ENCODE measurements at places on chromosomes 12 and 14.

DNA sequence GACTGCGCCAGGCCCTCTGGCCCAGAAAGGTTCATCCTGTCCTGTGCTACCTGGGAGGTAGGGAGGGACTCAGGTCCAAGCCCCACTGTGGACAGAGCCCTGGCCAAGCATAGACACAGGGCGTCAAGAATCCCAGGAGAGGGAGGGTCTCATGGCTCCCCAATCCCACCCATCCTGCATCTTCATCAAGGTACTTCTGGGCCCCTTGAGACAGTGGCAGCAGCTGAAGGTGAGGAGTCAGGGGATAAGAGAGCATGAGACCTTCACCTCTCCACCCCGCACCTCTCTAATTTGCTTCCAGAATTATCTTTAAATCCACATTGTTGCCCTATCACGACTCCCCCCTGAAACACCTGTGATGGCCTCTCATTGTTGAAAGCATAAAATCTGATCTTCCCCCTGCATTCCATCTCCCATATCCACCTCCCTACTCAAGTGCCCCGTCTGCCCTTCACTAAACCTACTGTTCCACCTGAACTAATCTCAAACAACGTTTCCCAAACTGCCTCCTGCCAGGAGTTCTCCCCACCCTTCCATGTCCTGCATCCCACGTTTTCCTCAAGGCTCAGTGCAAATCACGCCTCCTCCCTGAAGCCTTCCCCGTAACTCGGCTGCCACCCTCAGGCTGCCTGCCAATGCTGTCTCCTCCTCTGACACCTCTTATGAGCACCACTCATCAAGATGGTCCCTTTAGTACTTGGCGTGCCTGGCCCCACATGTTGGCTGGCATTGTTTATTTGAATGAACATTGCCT lies 27.1 kb downstream of the KRT18 start:
- peak; percentile 72 for DNase-seq

- DNase-seq = peak; percentile 21
Observed at GRCh38 chr12:64733857-64734256, 25.3 kb downstream of the GNS start.

DNA sequence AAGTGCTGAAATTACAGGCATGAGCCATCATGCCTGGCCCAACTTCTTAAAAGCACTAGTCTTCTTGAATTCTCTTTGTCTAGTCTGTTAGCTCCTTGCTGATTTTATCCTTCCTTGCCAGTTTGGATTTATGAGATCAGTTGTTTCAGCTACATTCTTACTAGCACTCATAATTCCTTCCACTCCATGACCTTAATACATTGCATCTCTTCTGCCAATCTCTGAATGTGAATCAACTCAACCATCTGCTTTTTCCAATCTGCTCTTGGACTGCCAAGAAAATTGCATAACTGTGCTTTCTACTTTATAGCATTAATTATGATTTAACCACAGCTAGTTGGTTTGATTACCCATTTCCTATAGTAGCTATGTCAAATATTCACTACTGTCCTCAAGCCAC lies 14.9 kb upstream of the HEATR5A start:
- no peak for DNase-seq

GRCh38 chr12:64256166-64256800 lies 34.2 kb upstream of the KICS2 start:
- DNase-seq = peak; percentile 92

GRCh38 chr12:127149226-127149964 lies 1117.6 kb upstream of the TMEM132C start:
- no peak for DNase-seq

DNA sequence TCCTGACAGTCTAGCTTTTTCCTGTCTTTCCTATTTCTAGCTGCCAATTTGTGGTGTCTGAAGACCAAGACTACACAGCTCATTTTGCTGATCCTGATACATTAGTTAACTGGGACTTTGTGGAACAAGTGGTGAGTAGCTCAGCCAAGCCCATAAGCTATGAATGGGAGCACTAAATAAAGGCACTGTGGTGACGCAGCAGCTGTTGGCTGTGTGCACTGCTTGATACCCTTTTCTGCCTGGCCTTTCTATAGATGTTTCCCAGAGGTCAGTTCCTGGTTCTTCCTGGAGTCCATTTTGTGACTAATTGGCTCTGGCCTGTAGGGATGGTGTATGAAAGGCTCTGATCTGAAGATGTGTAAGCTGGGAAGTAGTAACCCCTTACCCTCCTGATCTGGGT lies 20.5 kb downstream of the RNF10 start:
- no peak for DNase-seq

DNA sequence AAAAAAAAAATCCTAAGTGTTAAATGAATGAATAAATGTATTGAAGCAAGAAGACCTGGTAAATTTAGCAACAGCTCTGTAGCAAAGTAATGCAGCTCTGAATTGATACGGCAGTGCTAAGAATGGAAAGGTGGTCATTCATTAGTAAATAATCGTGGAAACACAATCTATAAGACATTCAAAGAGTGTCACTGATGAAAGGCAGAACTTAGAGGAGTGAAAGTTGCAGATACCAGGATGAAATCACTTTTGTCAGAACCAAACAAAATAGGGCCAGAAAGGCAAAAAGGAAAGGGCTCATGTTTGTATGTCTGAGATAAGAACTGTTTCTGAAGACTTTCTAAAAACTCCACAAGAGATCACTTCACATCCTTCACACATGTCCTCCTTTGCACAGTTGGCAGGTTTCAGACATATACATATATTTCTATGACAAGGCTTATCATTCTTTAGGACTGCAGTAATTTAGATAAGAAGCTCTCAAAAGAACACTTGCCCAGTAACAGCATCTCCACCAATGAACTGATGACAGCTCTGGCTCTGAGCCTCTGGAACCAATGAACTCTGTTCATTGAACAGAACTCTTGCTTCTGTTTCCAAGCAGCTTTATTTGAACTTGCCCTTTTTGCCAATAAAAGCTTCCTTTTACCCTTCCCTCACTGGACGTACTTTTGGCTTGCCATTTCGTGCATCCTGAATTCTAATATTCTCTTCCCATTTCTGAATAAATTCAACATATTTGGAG lies 4.2 kb upstream of the LRR1 start:
- no peak for DNase-seq

- DNase-seq = no peak
Observed at GRCh38 chr14:21703357-21704326, 30.0 kb upstream of the OR4E1 start.

DNA sequence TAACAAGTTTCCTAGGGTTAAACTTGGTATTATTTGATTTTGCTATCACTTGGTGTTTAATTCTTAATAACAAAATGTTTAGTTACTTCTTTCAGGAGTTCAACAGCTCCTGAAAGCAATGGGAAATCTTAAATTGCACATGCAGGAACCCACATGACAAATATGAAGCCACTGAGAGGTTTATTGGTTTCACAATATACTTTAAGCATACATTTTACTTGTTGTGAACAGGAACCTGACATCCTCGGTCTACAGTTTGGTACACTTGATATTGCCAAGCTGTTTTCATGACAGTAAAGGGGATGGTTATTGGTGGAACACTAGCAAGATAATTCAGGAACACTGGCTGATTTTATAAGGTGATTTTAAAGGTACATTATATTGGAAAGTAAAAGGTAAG lies 46.2 kb downstream of the SLC38A1 start:
- DNase-seq = no peak

DNA sequence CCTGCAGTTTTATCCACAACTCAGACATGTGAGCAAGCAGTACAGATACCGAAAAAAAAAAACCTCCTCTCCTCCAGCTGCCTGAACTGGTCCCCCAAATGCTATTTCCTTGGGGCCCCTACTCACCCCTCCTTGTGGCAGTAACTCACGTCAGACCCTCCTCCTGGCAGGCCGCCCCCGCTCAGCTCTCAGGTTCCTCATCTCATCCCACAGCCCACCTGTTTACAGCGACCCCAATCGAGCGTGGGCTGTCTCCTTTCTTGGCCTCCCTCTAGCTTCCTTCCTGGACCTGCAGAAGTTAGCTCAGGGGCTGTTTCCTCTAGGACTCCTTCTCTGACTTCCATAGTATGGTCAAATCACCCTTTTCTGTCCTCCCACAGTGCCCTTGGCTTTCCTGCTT lies 455.3 kb downstream of the BCL11B start:
- DNase-seq = no peak

- no peak for DNase-seq
Observed at GRCh38 chr12:100717733-100718067, 76.9 kb upstream of the ANO4 start.

DNA sequence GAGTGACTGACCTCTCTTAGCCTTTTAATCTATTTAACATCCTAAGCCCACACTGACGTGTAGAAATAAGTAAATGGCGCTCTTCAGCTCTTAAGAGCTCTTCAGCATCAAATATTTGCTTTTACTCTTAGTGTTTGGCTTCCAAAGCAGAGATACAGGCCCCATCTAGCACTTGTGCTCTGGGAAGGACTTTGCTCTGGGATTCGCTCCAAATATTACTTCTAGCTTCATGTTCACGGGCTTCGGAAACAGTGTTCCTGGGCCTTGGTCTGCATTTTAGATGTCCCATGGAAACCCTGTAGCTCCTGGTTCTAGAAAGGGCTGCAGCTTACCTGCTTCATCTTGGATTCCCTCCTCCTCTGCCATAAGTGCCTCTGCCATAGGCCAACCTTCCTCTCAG lies 2.7 kb upstream of the NKX2-8 start:
- peak; percentile 97 for DNase-seq

DNA sequence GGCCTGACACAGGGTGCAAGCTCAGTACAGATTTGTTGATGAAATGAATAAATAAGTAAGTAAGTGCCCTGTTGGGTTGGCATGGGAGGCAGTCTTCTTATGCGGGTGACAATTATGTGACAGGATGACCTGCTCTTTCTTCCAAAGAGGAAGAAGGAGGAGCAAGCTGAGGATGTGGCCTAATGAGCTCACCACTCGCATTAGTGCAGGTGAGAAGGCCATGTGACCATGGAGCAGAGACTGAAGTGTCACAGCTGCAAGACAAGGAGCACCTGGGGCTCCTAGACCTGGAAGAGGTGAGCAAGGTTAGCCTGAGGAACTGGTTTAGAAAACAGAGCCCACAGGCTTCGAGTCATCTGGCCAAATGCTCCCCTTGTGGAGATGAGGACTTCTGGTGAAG lies 34.9 kb downstream of the LRTM2 start:
- DNase-seq = no peak

- DNase-seq = no peak
Observed at GRCh38 chr14:50333014-50333509, 20.9 kb downstream of the DMAC2L start.

- no peak for DNase-seq
Observed at GRCh38 chr14:54743382-54743781, 159.2 kb downstream of the GCH1 start.

DNA sequence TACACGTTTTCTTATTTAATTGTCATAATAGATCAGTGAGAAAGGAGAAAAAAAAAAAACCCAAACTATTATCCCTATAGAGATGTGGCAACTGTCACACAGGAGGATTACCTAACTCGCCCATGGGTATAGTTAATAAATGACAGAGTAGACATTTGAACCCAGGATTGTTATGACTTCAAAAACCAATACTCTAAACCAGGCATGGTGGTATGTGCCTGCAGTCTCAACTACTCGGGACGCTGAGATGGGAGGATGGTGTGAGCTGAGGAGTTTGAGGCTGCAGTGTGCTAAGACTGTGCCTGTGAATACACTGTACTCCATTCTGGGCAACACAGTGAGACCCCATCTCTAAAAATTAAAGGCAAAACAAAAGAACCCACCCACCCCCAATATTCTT lies 114.5 kb downstream of the DENND5B start:
- no peak for DNase-seq

DNA sequence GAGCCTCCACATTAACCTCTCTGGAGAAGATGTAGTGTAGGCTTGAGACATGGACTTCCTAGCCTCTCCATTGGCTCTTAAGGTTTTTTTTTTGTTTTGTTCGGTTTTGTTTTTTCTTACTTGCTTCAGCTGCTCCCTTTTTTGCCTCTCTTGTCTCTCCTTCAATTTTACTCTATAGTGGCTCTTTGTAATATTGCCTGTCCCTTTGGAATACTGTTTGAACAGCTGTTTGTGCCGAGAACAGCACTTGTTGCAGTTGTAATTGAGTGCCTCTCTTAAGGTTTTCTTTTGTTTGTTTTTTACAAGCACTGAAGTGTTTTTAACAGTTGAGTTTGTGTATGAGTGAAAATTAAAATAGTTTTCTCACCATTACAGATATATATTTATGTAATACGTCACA lies 567.7 kb downstream of the LRFN5 start:
- peak; percentile 94 for DNase-seq

- DNase-seq = no peak
Observed at GRCh38 chr14:102085488-102085887, 1.4 kb downstream of the HSP90AA1 start.

All from NCI-H510A treated with DMSO at 0.1 percent for 48 hours (cell line).